ENCODE measurements at places on chromosomes 1 and 21.

DNA sequence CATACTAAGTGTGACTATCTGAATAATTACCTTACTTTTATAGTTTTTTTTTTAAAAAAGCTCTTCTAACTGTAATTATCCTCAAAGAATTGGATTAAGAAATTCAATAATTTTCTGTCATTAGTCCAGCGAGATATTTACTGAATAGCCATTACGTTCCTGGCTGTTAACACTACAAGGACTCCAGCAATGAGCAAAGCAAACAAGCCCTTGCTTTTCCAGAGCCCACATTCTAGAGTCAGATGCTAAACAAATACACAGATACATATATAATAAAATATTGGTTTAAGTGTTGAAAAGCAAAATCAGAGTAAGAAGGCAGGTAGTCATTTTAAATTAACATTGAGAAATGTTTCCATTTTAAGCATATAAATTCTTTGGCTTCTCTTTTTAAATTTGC is 118.4 kb downstream of the ATF6 start:
- DNase-seq, result no peak

DNA sequence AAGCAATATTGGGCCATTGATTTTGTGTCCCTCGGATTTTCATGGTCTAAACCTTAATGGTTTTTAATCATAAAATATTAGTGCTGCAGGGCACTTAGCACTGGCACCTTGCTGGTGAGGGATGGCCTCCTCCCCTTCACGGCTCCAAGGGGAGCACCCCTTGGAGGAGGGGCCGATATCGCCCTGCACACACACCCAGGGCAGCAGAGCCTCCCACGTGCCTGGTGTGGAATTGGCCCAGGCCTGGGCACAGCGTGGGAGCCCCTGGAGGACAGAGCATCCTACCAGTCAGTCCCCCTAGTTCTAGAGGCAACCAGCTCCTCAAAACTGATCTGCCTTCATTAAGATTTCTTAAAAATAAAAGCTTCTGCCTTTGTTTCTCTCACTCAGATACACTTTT is 90.7 kb upstream of the CSF3R start:
- no peak for DNase-seq

GRCh38 chr1:229882621-229883020 is 184.4 kb upstream of the GALNT2 start:
- DNase-seq, result no peak

- no peak for DNase-seq
Measured at GRCh38 chr1:212010004-212010403, 25.4 kb downstream of the INTS7 start.

GRCh38 chr1:116105996-116106395 is 5.2 kb upstream of the MAB21L3 start:
- DNase-seq, result no peak

DNA sequence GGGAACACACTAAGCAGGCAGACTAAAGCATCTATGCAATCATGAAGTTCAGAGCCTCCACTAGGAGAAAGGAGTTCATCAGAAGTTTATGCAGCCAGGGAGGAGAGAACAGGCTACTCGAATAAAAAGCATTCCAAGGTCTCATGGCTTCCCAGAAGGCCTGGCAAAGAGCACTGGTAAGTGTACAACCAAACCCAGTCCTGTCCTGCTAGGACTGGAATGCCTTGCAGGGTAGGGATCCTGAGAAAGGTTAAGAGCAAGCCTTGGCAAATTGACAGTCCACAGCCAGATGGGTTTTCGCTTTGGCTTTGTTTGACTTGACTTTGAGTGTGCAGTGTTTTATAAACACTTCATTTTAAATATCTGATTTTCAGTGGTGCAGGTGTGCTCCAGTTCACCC is 133.6 kb upstream of the ATP1B1 start:
- no peak for DNase-seq

DNA sequence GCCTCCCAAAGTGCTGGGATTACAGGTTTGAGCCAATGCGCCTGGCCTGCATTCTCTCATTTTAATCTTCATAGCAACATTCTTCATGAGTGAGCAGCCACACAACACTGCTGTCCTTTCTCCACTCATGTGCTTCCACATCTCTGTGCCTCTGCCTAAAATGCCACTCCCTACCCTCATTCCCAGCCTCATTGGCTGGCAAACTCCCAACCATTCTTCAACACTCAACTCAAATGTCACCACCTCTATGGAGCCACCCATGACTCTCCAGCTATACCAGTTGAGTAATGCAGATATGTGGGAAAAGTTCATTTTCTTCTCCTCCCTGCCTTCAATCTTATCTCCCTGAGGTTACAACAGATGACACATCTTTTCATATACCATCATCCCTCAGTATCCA is 53.9 kb upstream of the ZC3H12A start:
- no peak for DNase-seq

- no peak for DNase-seq
Measured at GRCh38 chr1:111275079-111275478, 15.6 kb upstream of the CHIA start.

DNA sequence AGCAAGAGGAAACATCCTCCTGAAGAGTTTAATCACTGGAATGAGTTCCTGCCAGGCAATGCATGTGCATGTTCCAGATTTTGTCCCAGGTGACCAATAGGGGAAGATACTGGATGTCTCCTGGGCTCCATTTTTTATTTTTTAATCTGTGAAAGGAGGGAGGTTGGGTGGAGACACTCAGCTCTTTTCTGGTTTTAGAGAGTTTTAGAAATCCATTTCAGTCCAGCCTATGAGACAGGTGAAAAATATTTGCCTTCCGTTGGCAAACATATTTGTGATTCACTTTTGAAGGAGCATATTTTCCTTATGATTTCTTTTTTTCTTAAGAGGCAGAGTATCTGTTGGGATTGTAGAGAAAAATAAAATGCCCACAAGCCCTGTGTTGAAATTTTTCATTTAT is 70.7 kb downstream of the ABCA4 start:
- no peak for DNase-seq

DNA sequence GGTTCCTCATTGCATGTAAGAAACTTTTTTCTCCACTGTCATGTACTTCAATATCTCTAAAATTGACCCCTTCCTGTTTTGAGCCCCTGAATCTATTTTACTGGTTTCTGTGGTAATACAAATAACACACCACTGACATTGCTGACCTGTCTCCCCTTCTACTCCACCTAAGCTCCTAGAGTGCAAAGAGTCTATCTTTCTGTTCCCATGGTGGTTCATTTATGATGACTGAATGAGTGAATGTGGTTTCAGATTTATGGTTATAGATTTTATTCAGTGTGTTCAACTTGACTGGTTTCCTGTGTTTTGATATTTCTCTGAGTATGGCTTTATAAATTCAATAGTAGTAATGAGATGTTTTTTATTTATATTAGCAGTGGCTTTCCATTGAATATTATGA is 127.7 kb downstream of the MAGI3 start:
- DNase-seq, result no peak

- no peak for DNase-seq
Measured at GRCh38 chr1:79587229-79587628, 580.7 kb upstream of the ADGRL4 start.

DNA sequence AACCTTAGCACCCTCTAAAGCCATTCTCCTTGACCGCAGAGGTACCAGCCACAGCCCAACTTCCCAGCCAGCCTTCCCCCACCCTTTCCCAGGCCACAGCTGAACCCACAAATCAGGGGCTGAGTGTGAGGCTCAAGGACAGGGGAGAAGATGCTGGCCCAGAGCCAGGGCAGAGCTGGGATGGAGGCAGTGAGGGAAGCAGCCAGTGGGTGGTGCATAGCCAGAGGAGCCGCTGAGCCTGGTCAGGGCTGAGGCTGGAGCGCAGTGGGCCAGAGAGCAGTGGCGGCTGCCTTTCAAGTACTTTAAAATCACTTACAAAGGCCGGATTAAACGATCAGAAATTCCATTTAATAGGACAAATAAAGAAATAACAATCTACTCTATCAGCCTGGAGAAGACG is 36.3 kb downstream of the DMAP1 start:
- no peak for DNase-seq

- no peak for DNase-seq
Measured at GRCh38 chr1:85479491-85479890, 14.5 kb upstream of the DDAH1 start.

DNA sequence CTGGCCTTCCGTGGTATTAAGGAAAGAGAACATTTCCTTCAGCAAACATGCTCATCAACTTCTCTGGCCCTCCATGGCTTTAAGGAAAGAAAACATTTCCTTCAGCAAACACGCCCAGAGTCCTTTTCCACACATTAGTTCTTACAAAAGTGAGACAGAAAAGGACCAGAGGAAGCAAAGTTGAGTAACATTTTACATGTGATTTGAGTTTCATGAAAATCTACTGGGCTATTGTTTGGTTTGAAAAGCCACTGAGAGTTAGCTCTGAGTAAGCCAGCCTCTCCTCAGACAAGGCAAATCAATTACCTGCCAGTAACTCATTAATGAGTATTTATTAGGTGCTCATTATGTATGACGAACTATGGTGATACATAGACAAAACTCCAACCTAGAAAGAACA is 78.0 kb downstream of the NID1 start:
- no peak for DNase-seq

DNA sequence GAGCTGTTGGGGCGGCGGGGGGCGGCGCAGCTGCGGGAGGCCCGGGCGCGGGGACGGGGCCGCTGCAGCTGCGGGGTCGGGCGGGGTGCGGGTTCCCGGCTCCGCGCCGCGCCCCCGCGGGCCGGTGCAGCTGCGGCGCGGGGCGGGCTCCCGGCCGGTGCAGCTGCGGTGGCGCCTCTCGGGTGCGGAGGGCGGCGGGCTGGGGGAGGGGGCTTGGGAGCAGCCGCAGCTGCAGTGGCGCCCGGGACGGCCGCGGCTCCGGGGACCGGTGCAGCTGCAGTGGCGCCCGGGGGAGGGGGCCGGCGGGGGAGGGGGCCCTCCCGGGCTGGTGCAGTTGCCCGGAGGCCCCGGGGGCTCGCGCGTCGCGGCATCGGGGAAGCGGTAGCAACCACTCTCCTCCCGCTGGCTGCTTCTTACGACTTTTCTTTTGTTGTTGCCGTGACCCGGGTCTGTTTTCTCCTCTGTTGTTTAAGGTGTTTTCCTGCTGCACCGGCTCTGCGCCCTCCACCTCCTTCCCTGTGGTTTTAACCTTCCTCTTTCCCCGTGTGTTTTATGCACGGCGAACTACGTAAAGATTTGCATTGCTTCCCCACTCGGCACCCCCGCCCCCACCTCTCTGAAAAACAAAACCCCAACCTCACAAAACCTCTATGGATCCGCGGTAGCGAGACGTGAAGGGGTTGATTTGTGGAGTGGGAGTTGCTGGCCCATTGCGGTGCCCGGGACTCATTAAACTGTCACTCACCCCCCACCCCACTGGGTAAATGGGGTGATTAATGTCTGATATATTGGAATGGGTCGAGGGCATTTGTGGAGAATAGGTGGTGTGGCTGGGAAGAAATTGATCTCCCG is 1.7 kb upstream of the ZBTB18 start:
- DNase-seq, result peak; percentile 60

GRCh38 chr1:1006305-1007159 is 6.6 kb upstream of the HES4 start:
- no peak for DNase-seq

DNA sequence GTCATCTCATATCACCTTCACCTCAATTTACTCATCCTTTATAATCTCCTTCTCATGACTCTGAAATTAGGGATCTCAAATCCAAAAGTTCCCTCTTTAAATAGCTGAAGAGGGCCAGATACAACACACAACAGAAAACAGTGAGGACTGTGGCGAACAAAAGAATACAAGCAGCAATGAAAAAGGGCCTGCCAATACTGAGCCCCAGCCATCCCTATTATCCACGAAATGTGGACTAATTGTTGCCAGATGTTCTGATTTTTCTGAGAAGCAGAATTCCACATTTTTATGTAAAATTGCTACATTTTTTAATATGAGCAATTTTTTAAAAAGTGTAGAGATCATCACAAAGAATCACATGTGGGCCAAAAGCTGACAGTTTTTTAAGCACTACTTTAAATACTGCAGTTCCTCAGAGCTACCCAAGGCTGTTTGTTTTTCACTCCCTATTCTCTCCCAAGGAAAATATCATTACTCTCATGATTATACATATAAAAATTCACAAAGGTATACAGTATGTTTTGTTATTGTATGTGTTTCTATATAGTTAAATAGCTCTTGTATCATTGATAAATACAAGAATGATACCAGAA is 90.0 kb downstream of the ASH1L start:
- DNase-seq, result no peak

DNA sequence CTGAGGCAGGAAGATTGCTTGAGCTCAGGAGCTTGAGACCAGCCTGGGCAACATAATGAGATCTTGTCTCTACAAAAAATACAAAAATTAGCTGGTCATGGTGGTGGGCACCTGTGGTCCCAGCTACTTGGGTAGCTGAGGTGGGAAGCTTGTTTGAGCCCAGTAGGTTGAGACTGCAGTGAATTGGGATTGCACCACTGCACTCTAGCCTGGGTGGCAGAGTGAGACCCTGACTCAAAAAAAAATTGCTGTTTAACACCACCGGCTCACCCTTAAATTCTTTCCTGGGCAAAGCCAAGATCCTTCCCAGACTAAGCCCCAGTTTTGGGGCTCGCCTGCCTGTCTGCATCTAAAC is 6.6 kb upstream of the NSUN4 start:
- no peak for DNase-seq

DNA sequence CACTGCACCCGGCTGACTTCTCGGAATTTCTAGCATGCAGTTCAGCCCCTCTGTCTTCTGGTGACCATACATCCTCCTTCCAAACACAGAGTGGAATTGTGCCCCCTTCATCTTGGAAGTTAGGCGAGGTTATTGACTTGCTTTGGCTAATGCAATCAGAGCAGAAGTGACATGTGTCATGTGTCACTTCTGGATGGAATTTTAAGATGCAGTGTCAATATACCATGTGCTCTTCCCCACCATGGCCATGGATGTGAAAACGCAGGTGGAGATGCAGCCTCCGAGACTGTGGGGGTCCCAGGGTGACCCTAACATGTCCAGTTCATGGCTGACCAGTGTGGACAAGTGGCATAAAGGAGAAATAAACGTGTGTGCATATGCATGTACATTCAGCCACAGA is 83.0 kb downstream of the KCNJ6 start:
- no peak for DNase-seq

GRCh38 chr1:57307392-57308170 is 116.3 kb downstream of the DAB1 start:
- no peak for DNase-seq

DNA sequence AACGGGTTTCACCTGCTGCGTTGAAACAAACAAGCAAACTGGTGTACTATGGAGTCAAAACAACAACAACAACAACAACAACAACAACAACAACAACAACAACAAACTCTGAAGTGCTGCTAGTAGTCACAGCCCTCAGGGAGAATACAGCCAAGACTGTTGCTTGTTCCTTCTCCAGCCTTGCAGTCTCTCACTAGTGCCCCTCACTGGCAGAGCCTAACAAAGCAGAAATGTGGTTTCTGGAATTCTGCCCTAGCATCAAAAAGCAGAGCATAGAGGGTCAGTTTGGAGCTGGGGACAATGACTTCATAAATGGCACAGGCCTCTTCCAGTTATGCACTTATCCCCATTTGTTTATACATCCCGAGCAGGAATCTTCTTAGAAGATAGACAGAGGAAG is 187.4 kb downstream of the KCNK2 start:
- DNase-seq, result no peak
